ENCODE measurements at places on chromosomes 11 and 22. TPM values are rescaled to one million over a fixed set of nuclear protein-coding genes. Genes with fewer than 3 reads are reported as not detected.

DNA sequence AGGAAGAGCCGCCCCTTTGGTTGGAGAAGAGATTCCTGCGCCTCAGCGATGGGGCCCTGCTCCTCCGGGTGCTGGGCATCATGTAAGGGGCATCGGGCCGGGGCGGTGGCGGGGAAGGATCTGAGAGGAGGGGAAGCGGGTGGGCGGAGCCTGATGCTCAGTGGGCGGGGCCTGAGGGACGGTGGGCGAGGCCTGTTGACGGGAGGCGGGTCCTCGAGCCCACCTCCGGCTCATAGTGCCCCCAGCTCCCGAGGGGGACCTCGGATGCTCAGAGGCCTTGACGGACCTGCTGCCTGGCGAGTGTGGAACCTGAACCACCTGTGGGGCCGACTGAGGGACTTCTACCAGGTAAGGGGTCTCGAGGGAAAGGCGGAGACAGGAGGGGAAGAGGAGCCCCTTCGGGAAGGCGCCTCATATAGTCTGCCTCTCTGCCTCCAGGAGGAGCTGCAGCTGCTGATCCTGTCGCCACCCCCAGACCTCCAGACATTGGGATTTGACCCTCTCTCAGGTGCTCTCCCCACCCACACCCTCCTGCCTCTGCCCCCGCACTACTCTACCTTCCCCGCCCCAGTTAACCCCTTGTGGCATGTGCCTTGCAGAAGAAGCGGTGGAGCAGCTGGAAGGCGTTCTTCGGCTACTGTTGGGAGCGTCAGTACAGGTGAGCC is 799 bp downstream of the CCDC88B start:
- no peak overlapping the region for H3K4me3 ChIP-seq
- no peaks in the 10 kb centered on the region for H3K27me3 ChIP-seq
- peak overlapping the region; percentile 61 for H3K27ac ChIP-seq

- H3K27ac ChIP-seq: no peak overlapping the region
- no peak overlapping the region for H3K4me3 ChIP-seq
- no peaks in the 10 kb centered on the region for H3K27me3 ChIP-seq
- no peaks in the 10 kb centered on the region for H3K4me1 ChIP-seq
Observed at GRCh38 chr11:102081313-102081712, 28.9 kb upstream of the YAP1 start.

Gene NCF4
- polyA plus RNA-seq: 3.9 TPM

GRCh38 chr11:66842501-66842895 is 743 bp upstream of the RCE1 start:
- H3K4me1 ChIP-seq: peaks cover 25% of the 10 kb centered on the region
- peak overlapping the region; percentile 94 for H3K4me3 ChIP-seq
- H3K27ac ChIP-seq: peak overlapping the region; percentile 92

DNA sequence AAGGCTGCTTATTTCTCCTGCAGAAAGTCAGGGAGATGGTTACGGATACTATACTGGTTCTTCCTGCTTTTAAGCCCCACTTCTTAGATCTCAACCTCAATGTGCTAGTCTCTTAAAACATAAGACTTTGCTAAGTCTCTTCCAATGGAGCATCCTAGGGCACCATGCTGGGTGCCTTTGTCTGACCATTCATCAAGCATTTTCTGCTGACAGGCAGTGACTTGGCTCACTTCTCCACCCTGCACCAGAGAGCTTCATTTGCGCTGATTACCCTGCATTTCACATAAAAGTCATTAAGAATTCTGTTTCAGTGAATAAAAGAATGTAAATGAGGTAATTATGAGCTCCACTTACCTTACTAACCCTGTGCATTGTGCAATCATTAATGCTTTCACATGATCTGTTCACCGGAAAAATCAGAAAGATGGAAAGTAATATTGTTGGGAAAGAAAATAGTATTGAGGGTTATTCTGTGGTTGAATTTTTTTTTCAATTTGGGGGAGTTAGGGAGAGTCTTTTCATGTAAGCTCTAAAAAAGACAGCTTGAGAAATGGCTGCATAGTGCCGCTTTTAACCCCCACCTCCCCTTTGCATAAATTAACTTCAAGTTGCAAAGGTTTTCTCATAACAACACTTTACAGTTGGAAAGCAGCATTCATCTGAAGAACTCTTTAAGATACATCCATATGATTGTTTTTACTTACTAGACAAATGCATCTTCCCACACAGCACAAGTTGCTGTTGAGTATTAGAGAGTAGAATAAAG is 677.3 kb upstream of the KIRREL3 start:
- H3K4me1 ChIP-seq: peaks cover 2% of the 10 kb centered on the region
- H3K4me3 ChIP-seq: no peak overlapping the region
- no peaks in the 10 kb centered on the region for H3K27me3 ChIP-seq
- no peak overlapping the region for H3K27ac ChIP-seq
- H3K36me3 ChIP-seq: no peaks in the 10 kb centered on the region

Gene P4HA3
- polyA plus RNA-seq: 0.07 TPM

GRCh38 chr11:130390071-130390758 is 38.2 kb downstream of the ADAMTS8 start:
- H3K27me3 ChIP-seq: no peaks in the 10 kb centered on the region
- no peak for DNase-seq
- H3K4me3 ChIP-seq: no peak overlapping the region
- no peak overlapping the region for H3K27ac ChIP-seq
- H3K4me1 ChIP-seq: no peaks in the 10 kb centered on the region

DNA sequence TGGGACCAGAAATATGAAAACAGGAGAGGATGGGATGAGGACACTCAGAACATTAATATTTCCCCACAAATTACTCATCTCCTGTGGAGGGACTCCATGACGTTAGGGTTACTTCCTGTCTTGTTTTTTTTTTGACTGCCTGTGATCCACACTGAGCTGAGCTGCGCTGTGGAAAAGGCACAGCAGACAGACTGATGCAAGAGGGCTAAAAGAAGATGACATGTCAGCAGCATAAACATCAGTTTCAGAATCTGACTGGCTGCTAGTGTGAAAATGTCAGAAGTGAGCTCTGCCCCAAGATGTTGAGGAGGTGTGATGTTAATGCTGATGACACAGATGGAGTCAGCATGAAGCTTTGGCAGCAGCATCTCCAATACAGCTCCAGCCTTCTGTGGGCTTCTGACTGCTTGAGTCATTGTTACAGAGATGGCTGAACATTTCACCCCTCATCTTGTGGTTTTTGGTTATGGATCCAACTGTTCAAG is 286.8 kb downstream of the BLID start:
- no peak for DNase-seq
- no peaks in the 10 kb centered on the region for H3K4me1 ChIP-seq
- H3K27me3 ChIP-seq: no peaks in the 10 kb centered on the region
- no peaks in the 10 kb centered on the region for H3K36me3 ChIP-seq
- no peak overlapping the region for H3K27ac ChIP-seq
- H3K4me3 ChIP-seq: no peak overlapping the region

Measured in liver (tissue), 10 donors.